Activated T-cell treated with anti-CD3 and anti-CD28 coated beads for 48 hours (primary cell): ENCODE measurements at places on chromosomes 3 and 15.

DNA sequence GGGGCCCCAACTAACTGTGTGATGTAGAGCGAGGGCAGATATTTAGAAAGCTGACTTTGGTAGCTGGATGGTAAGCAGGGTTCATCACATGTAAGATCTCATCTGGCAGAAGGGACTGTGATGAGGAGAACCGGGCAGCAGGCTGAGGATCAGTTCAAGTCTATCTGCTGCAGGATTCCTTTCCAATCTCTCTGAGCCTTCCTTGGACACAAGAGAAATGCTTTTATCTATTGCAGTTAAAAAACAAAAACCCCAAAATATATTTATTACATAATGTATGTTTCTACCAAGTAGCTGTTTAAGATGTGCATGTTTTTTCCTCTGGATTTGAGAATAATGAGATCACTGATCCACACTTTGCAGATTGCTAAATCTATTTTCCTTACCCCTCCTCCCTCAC lies 411.5 kb downstream of the RAP2B start:
- DNase-seq: no peak

GRCh38 chr3:188179006-188179966 lies 25.3 kb downstream of the LPP start:
- DNase-seq: no peak

GRCh38 chr15:47027322-47027946 lies 689.9 kb upstream of the SEMA6D start:
- DNase-seq: no peak

DNA sequence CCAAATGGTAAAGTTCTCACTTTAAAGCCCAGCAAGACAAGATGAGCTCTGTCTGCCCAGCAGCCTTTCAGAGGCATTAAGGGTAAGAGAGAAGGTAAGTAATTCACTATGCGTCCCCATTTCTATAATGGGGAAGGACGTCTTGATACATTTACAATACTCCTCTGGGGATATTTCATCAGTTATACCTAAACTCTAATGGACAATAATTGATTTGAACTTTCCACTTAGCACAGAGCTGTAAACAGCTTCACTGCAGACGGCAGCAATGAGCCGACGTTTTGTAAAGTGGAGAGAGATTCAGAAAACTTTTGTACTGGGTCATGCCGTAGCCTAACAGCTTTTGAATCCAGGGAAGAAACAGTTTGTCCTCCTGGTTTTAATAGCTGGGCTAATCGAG lies 127.4 kb downstream of the TIGIT start:
- no peak for DNase-seq

GRCh38 chr15:86483936-86484335 lies 404.3 kb downstream of the AGBL1 start:
- DNase-seq: no peak

GRCh38 chr3:158573714-158574113 lies 2.7 kb downstream of the MLF1 start:
- DNase-seq: no peak

GRCh38 chr15:45458746-45459403 lies 63.7 kb downstream of the SLC30A4 start:
- peak; percentile 68 for DNase-seq

DNA sequence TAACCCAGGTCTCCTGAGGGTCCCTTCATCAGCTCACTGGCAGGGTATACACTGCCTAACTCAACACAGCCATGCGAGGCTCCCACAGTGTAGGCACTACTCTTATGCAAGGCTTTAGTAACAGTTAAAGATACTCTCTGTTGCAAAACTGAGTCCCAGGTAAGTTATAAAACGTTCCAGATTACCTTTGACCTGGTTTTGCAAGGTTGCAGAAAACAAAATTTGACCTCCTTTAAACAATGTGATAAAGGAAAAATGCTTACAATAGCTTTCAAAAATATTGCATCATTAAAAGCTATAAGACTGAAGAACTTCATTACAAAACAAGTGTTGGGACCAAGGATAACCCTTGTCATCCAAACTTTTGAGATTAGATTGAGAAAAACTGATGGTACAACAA lies 5.5 kb downstream of the SLC27A2 start:
- DNase-seq: no peak

DNA sequence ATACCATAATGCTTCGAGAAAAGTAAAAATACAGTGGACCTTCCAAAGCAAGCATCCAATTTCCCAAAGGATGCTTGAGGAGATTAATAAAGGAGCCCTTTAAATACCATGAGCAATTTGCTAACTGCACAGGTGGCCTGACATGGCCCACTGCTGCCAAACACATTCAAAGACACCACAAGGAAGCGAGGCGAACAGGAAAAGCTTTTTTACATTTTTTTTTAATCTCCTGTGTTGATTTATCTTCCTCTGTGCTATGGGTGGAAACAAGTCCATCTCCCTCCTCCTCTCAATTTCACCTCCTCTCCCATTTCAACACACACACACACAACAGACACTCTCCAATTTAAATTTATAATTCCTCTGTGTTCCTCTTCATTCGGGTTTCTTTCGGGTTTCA lies 243.4 kb downstream of the IGSF11 start:
- DNase-seq: no peak

GRCh38 chr15:91259077-91259476 lies 159.0 kb downstream of the SV2B start:
- DNase-seq: no peak

DNA sequence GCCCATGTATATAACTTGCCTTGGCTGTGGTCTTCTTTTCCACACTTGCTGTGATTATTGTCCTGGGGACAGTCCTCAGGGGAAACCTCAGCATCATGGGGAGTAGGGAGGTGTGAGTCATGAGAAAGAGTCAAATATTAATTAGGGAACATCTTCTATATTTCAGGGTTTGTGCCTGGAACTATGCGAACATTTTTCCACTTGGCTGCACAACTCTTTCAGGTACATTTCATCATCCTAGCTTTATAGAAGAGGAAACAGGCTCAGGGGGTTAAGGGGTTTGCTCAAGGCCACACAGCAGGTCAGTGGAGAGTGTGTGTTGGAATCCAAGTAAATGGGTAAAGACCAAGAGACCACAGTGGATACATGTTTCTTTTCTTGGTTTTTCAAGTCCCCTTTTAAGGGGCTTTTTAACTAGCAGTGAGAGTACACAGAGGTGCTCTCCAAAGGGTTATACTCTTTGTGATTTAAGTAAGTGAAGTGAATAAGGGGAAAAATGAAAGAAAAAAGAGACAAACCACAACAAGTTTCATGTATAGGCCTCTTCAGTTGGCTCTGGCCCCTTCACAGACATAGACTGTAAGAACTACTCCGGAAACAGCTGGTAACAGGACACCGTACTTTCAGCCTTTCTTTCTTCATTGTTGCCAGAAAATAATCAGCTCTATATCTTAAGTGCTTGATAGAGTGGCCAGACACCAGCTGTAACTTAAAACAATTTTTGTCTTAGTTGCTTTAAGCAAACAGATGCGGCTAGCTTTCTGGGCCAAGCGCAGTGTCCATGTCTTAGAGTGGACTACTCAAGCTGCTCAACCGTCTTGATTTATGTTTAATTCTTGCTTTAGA lies 64.6 kb downstream of the EEFSEC start:
- DNase-seq: no peak
